CD4-positive, alpha-beta T cell treated with Interleukin-4 for 1 hour (primary cell): ENCODE measurements at places on chromosomes 12 and 14.

GRCh38 chr14:53605562-53605961, 351.1 kb downstream of the BMP4 start:
- DNase-seq, result no peak

DNA sequence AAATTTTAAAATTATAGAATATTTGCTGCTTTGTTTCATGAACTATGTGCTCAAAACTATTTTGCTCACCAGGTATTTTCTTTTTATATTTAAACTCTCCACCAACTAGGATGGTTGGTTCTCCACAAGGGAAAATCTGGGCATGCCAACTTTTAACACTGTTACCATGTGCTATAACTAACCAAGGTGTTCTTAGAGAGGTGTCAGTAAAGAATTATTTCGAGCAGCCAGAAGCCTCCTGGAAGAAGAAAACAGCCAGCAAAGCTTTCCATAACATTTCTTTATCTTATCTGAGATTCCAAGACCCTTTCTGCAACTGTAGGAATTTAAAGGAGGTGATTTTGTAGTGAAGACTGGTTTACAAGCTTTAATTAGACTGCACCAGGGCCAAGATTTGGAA, 97.3 kb downstream of the PRICKLE1 start:
- DNase-seq, result no peak

DNA sequence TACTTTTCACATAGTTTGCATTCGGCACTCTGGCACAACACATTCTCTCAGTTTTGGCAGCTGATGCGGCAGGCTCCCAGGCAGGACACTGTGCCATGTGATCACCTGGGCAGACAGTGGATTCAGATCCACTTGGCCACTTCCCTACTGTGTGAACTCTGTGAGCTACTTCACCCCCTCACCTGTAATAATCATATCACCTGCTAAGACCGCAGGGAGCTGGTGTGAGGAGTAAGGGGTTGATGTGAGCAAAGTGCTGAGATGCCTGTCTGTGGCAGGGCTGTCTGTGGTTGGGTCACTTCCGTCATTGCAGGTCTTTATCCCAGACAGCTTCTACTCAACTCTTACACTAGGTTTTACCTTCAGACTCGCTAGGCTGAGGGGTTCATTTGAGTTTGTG, 50.4 kb upstream of the AMN start:
- no peak for DNase-seq

DNA sequence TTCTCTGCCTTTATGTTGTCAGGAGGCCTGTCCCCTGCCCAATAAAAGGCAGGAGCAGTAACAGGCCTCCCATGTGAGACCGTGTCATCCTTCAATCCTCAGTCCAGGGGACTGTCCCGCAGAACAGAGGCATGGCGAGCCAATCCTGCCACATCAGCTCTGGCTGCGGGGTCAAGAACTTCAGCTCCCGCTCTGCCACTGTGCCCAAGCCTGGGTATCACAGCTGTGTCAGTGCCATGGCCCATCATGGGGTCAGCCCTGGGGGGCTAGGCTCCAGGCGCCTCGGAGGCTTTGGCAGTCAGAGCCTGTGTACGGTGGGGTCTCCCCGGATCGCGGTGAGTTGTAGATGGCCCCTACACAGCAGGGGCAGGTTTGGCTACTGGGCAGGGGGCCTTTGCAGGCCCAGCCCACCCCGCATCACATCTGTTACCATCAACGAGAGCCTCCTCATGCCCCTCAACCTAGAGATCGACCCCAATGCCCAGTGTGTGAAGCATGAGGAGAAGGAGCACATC, 19.9 kb upstream of the KRT83 start:
- DNase-seq, result no peak

DNA sequence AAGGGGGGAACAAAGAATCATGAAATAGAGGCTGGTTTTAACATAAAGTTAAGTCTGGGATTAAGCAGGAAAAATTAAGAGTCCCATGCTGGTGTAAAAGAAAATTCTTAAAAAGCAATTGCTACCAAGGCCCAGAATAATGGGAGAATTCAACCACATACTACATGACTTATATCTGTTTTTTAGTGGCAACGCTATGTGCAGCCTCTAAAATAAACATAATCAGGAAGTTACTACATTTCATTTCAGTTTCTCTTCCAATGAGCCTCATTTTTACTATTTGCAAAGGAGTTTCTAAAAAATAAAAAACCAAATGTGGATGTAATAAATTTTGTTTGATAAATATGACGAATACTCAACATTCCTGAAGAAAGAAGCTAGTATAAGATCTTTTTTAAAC, 58.1 kb downstream of the CPNE8 start:
- no peak for DNase-seq

DNA sequence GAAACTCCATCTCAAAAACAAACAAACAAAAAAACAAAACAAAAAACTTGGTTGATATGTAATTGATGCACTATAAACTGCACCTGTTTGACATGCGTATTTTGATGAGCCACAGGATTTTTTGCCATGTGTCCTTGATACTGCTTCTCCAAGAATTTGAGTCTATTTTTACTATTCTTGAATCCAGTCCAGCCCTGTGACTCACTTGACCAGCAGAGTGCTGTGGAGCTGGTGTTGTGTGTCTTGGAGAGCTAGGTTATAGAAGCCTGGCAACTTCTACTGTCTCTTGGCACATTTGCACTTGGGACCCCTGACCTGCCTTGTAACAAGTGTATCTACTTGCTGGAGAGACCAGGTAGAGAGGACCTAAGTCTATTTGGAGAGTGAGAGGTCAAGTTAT, 52.0 kb downstream of the KLRG1 start:
- no peak for DNase-seq

DNA sequence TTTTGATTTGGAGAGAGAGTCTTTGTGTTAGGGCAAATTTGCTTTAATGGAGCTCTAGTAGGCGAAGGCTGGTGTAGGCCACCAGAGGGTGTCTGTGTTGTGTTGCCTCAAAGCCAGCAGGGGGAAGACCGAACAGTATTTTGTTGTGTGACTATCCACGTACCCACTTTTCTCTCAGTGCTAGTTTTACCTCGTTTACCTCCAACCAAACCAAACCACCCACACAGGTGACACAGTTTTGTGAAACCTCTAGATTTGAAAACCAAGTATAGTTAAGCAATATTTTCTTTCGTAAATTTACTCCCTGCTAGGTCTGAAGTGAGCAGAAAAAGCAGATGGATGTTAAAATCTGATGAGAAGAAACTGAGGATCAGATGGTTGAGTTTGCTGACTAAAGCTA, 36.3 kb upstream of the NPFF start:
- peak; percentile 62 for DNase-seq

DNA sequence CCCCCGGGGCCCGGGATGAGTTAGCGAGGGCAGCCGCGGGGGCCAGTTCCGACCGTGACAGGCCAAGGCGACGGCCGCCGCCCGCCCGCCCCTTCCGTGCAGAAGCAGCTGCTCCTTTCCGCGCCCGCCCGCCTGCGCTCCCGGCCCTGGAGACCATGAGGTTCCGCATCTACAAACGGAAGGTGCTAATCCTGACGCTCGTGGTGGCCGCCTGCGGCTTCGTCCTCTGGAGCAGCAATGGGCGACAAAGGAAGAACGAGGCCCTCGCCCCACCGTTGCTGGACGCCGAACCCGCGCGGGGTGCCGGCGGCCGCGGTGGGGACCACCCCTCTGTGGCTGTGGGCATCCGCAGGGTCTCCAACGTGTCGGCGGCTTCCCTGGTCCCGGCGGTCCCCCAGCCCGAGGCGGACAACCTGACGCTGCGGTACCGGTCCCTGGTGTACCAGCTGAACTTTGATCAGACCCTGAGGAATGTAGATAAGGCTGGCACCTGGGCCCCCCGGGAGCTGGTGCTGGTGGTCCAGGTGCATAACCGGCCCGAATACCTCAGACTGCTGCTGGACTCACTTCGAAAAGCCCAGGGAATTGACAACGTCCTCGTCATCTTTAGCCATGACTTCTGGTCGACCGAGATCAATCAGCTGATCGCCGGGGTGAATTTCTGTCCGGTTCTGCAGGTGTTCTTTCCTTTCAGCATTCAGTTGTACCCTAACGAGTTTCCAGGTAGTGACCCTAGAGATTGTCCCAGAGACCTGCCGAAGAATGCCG, 699 bp downstream of the MGAT2 start:
- DNase-seq, result no peak

GRCh38 chr12:114412825-114413749, 7.1 kb upstream of the TBX5 start:
- no peak for DNase-seq

- no peak for DNase-seq
Observed at GRCh38 chr14:23623962-23624361, 12.2 kb upstream of the DHRS2 start.

GRCh38 chr12:78470354-78471195, 394.0 kb upstream of the SYT1 start:
- no peak for DNase-seq

GRCh38 chr14:30297876-30298795, 260.8 kb upstream of the G2E3 start:
- no peak for DNase-seq

DNA sequence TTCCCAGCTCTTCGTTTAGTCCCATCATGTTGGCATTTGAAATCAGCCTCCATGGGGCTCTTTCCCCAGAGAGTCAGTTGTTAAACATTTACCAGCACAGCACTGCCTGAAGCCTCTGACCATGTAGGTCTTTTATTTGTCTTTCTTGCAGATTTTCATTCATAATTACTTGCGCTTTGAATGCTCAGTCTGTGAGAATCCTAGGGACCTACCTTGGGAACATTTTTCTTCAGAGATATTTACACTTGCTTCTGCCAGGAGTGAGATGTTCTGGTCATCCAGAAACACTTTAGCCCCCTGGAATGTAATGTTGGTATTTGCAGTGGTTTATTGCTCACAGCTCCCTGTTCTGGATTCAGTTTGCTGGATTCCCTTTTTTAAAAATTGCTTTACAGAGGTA, 41.7 kb downstream of the RPH3A start:
- DNase-seq, result no peak
